ENCODE measurements at places on chromosomes 5 and 9.

GRCh38 chr5:107418071-107418470, 252.7 kb downstream of the EFNA5 start:
- DNase-seq: no peak

DNA sequence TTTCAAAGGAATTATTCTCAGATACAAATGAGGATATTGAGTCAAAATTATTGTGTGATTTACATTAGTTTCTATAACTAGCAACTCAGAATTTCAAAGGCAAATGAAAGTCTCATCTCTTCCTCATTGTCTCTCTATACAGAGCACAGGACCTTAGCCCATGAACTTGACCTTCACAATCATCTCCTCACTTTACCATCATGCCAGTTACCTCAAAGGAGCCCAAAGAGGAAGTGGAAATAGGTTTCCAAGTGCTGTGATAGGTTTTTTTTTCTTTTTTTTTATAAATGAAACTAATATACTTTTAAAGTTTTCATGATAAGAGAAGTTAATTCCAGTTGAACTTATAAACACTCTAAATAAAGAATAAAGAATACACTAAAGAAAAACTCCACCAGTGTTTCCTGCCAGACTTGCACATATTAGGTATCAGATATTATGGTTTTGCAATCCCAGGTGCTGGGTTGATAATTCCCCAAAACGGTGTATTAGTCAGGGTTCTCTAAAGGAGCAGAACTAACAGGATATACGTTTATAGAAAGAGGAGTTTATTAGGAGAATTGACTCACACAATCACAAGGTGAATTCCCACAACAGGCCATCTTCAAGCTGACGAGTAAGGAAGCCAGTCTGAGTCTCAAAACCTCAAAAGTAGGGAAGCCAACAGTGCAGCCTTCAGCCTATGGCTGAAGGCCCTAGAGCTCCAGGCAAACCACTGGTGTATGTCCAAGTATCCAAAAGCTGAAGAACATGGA, 50.1 kb upstream of the ADAMTS16 start:
- DNase-seq: no peak

- DNase-seq: no peak
Observed at GRCh38 chr9:98784831-98785806, 11.2 kb downstream of the ANKS6 start.

DNA sequence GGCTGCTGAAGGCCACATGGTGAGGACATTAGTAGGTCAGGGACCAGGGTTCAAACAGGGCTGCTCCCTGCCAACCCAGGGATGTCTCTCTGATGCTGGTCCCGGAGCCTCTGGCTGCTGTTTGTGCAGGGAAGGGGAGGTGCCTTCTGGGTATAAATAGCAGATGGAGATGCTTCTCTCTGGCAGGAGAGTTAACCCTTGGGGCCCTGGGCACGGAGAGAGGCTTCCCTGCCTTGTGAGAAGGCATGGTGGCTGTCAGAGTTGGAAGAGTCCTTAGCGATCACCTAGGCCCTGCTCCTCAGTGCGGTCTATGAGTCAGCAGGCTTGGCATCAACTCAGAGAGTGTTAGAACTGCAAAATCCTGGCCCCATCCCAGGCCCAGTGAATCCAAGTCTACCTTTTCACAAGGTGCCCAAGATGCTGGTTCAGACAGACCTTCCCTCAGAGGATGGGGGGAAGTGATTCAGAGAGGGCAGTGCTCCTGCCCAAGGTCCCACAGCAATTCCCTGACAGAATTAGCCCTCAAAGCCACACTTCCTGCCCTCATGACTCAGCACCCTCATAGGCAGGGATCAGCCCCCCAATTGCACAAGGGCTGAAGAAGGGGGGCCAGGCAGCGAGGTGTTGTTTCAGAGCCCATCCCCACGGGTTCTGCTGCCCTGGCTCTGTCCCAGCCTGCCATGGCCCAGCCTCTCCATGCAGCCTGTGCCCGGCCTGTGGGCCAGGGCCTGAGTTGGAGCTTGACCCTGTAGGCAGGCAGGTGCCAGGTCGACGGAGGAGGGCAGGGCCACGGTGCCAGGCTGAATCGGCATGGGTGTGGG, 25.6 kb downstream of the CAMK2A start:
- DNase-seq: peak; percentile 83

Data from pancreas (tissue), 10 donors.